ENCODE measurements at places on chromosomes 6 and 20.
A peak's percentile ranks its signal among the peaks of the same experiment; 100 is the strongest.

GRCh38 chr6:147384737-147385710, 123.5 kb upstream of the SAMD5 start:
- no peak for DNase-seq

DNA sequence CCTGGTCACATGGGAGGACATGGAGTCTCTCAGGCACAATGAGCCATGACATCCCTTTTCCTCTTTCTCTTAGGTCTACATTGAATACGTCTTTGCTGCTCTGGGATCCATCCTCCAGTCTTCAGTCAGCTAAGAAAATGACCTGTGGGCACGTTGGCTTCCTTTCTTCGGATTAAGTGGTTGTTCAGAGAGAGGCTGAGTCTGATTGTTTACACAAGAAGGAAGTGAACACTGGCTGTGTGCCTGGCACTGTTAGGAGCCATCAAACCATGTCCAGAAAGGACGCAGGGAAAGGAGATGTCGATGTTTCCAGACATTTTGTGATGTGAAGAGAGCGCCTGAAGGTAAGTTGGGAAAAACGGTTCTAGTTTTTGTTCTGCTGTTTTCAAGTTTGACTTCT, 309.9 kb upstream of the CDYL start:
- no peak for DNase-seq

DNA sequence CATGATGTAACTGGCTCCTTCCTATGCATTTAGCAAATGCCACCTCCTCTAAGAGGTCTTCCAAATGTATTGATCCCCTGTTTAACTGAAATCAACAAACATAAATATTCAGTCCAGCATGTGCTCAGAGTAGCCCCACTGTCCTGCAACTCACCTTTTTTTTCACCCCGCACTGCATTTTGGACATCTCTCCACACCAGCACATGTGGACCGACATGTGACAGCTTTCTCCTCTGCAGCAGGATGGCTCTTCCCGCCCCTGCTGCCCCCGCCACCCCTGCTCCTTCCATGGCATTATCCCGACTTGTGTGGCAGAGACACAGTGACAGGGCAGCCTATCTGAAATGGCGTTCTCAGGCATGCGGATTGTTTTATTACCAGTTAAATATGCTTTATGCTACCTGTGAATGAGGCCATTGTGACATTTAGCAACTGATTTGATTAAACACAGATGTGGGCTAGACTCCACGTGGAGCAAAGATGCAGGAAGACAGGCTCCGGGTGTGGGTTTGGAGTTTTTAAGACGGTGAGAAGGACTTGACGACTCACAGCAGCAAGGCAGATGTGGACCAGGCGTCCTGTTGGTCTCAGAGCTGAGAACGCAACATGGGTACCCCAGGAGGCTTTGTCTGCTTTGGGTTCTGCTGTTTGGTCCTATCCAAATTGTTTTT, 161.2 kb downstream of the EYA2 start:
- no peak for DNase-seq

DNA sequence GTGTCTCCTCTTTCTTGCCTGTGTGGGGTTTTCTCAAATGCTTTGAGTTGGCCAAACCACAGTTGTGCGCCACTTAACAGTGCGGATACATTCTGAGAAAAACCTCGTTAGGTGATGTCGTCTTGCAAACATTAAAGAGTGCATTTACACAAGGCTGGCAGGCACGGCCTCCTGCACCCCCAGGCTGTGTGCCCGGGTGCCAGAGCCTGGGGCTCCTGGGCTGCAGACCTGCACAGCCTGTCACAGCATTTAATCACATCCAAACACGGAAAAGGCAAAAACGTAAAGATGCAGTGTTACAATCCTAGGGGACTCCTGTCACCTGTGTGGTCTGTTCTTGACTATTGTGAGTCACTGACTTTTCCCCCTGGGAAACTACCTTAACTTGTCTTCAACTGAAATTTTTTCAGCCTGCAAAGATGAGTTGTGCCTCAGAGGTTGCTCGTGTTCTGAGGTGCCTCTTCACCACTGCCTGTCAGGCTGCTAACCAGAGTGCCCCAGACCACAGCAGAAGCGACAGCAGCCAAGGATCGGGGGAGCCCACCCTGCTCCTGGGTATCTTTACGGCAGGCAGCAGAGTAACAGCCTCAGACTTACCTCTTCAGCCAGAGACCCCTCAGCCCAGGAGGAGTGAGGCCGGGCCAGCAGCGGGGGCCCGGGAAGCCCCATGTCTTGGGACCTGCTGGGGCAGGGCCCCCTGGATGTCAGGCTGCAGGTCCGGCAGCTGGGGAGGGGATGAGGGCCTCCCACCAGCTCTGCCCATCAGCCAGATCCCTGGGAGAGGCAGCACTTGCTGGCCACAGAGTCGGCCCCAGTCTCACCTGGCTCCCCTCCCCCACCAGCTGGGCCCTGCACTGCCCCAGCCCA, 683 bp upstream of the C20orf204 start:
- no peak for DNase-seq

GRCh38 chr6:25397406-25397805, 118.2 kb downstream of the CARMIL1 start:
- no peak for DNase-seq

DNA sequence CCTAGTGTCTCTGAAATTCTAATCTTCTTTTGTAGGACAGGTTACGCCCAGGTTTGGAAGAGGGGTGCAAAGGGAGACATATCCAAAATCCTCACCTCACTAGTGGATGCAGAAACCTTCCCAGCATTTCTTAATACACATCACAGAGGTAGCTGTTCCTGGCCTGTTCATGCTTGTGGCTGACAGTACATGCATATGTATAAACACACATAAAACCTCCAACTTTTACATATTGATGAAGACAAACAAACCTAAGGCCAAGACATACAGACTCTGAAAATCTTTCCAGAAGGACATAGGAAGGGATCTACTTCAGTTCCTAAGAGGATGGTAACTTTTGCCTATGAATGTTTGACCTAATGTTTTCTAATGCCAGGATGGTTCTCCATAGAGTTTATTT, 872.1 kb upstream of the FLRT3 start:
- no peak for DNase-seq

- DNase-seq, result no peak
Observed at GRCh38 chr20:35363190-35363589, 48.6 kb downstream of the UQCC1 start.

DNA sequence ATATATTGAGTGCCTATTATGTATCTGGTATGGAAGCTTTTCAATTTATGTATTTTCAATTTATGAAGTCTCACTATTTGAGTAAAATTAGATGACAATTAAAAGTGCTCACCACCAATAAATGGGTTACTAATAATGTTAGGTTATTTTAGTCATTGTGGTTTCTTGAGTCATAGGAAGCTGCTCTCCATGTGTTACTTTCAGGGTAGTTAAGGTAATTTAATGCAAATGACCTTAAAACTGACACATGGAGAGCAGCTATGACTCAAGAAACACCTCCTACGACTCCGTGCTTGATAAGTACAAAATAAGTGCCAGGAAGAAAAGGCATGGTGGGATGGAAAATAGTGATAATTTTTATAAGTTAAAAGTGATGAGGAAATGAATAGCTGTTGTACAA, 16.5 kb upstream of the TINAG start:
- DNase-seq, result no peak

- DNase-seq, result no peak
Observed at GRCh38 chr20:13778827-13779226, 5.9 kb downstream of the ESF1 start.

DNA sequence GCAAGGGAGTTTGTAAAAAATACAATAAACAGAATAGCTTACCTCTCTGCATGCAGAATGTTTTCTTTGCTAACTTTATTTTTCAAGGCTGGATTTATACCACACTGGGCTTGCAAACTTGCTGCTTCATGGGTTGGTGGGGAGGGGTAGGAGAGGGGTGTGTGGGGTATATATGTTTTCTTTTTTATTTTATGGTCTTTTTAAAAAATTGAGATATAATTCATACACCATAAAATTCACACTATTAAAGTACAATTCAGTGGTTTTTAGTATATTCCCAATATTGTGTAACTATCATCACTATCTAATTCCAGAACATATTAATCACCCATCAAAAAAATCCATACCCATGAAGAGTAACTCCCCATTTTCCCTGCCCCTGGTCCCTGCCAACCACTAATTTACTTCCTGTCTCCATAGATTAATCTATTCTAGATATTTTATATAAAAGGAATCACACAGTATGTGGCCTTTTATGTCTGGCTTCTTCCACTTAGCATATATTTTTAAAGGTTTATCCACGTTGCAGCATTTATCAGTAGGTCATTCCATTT, 14.3 kb upstream of the TRPC4AP start:
- DNase-seq, result no peak

DNA sequence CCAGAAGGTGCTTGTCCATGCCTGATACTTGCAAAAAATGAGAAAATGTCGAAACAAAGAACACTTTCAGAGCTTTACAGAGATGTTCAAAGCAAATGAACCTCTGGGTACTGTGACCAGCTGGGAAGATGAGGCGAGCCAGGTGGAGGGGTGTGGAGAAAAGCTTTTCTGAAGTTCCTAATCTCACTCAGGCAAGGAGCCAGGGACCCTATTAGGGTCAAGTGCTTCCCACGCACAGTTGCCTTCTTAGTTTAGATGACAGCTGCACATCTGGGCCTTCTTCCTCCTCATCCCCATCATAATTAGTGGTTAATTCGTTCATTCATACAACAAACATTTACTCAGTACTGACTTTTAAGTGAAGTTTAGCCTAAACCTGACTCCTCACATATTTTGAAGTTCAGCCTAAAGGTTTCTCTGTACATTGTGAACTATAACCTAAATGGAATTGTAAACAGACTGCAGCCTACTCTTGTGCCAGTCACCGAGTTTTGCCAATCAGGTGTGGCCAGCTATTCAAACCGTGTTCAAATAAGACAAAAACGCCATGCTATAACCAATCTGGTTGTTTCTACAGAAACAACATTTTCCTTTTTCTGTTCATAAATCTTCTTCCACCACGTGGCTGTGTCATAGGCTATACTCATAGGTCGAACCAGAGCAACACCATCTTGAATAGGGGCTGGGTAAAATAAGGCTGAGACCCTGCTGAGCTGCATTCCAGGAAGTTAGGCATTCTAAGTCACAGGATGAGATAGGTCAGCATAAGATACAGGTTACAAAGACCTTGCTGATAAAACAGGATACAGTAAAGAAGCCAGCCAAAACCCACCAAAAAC, 19.3 kb upstream of the AHCY start:
- no peak for DNase-seq

GRCh38 chr6:79544299-79544927, 7.2 kb upstream of the LCA5 start:
- DNase-seq, result peak; percentile 54

DNA sequence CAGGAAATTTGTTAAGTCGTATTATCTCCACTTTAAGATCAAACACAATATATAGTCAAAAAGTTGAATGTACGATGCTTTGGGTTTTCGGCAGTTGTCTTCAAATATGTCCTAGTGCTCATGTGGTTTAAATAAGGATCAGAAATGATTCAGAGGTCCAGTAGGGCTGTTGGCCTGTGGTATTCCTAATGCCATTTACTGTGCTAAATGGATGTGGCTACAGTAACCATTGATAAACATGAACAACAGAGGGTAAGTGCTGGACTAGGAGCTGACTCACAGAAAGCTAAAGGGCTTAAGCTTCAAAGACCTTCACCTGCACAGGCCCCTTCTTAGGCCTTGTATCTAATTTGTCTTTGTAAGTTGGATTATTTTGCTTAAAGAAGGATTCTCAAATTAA, 80.5 kb upstream of the TPD52L1 start:
- no peak for DNase-seq

DNA sequence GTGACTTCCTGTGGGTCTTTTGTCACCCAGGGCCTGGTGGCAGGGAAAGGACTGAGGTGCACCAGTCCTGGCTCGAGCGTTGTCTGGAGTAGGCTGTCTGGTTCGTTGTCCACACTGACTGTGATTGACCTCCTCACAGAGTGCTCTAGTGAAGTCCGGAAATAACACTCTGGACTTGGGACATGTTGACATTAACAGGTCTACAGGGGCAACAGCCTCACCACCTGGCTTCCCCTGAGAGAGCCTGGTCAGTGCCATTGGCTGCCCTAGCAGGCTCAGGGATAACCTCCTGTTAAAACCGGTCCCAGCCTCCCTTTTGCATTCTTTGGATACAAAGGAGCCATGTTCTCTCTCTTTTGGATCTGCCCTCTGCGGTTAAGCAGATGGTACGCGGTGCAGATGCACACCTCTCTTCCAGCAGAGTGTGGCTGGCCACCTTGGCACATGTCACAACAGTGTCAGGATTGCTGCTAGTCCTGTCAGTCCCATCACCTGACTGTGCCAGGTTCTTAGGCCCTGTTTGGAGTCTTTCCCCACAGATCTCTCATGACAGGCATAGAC, 46.2 kb downstream of the CDS2 start:
- DNase-seq, result no peak

DNA sequence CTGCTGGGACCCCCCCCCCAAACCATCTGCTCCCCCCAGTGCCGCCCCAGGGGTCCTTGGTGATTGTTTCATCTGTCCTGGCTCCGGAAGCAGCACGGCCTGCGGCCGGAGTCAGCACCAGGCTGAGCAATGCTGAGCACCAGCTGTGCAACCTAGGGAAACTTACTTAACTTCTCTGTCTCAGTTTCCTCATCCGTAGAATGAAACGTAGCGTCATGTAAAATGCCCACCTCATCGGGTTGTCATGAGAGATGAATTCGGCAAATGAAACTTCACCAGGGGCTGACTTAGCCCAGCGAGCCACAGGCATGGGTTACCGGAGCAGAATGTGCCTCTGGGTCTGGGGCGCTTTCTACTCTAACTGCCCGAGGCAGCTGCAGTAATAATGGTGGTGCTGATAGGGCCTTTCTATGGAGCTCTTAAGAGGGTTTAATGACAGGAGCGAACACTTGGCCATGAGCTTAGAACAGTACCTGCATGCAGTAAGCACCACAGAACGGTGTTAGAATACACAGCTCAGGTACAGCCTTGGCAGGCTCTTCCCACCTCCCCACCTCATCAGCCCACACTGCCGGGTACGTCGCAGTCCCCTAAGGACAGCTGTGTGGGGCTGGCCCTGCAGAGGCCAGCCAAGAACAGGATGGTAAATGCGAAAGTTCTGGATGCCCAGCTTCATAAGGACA, 1.7 kb downstream of the THBS2 start:
- DNase-seq, result no peak
